Activated T-cell treated with anti-CD3 and anti-CD28 coated beads, Interleukin-2, amount 50 U/mL, for 48 hours (primary cell): ENCODE measurements at places on chromosomes 6 and 20.

GRCh38 chr6:113125626-113126025 is 731.5 kb upstream of the MARCKS start:
- DNase-seq: no peak

DNA sequence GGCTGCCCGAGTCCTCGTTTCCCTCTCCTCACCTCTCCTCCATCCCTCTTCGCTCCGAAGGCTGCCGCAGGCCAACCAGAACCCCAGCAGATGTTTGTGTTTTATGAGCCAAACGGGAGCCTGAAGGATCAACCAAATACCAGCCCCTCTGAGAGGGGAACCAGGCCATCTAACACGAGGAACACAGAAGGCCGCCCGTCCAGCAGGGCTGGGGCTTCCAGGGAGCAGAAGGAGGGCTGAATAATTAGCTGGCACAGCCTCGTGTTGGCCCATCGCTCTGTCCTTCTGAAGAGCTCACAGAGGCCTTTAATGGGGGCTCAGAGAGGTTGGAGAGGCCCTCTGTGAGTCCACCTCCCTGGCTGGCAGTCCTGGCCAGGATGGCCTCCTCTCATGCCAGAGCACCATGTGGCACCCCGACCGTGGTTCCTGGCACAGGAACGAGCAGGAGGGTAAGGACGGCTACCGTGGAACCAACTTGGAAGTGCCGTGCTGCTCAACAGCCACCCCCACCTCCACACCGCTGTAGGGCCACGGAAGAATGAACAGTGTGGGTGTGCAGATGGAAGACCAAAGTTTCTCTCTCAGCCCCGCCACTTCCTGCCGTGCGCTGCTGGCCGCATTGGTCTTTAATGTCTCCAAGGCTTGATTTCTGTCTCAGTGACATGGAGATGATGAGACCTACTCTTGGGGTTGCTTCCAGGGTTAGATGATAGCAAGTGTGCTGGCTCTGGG is 155.2 kb downstream of the SCML4 start:
- DNase-seq: peak; percentile 61

- no peak for DNase-seq
Observed at GRCh38 chr6:31829633-31830283, 2.2 kb downstream of the HSPA1B start.

GRCh38 chr20:12673352-12673751 is 335.4 kb upstream of the SPTLC3 start:
- no peak for DNase-seq
